Stimulated activated CD4-positive, alpha-beta T cell treated with anti-CD3 and anti-CD28 coated beads, Interleukin-15, amount 100 ng/mL, for 1 hour (primary cell): ENCODE measurements at places on chromosomes 4 and X.

GRCh38 chr4:42555828-42556227 is 101.1 kb downstream of the ATP8A1 start:
- no peak for DNase-seq

- no peak for DNase-seq
These were observed 2.0 kb downstream of the C4orf51 start for GRCh38 chr4:145681956-145682355.

- DNase-seq: no peak
These were observed 198.7 kb downstream of the QDPR start for GRCh38 chr4:17313194-17313593.

DNA sequence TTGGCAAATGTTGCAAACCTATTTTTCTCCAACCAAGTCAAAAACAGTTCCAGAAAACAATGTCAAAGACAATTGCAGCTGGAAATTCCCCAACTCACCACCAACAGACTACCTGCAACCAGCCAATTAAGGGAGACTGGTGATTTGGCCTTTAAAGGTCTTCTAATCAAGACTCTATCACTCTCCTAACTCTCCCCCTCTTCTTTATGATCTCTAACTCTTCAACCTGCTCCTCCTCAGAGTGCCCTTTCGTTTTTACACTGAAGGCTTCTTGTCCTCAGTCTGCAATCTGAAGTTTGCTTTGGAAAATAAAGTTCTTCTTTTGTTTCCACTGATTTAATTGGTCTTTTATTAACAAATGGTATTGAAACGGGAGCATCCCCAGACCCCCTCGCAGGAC is 203.9 kb downstream of the TECRL start:
- DNase-seq: no peak

DNA sequence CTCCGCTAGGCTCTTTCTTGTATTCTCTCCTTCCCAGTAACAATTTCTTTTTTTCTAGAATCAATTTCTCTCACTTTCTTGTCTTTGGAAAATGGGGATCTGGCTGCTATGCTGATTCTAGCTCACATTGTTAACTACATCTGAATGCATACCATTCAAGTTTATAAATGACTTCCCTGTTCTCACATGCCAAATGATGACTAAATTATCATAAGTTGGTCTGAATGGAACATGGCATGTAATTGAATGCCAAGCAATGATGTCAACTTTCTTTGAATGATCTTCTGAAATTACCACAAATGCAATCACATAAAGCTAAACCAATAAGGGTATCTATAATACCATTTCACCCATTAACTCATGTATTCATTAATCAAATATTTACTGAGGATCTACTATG is 2.7 kb upstream of the ITM2A start:
- DNase-seq: no peak

- DNase-seq: no peak
These were observed 20.4 kb downstream of the PIN4 start for GRCh38 chrX:72201836-72202536.

DNA sequence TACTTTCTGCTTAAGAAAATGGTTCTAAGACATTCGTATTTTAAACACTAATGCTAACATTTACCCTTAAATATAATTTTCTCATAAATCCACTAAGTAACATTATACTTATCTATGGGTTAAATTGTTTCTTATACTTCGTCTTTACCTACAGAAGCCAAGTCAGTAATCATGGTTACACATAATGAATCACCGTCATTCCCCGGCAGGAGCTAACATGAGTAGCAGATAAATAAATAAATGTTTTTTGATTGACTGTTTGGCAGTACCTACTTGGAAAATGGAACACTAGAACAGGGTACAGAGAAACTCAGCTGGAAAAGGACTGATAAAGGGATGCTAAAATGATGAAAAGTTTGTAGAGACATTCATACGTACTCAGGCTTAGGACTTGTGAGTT is 430.4 kb downstream of the ACTRT1 start:
- DNase-seq: no peak

DNA sequence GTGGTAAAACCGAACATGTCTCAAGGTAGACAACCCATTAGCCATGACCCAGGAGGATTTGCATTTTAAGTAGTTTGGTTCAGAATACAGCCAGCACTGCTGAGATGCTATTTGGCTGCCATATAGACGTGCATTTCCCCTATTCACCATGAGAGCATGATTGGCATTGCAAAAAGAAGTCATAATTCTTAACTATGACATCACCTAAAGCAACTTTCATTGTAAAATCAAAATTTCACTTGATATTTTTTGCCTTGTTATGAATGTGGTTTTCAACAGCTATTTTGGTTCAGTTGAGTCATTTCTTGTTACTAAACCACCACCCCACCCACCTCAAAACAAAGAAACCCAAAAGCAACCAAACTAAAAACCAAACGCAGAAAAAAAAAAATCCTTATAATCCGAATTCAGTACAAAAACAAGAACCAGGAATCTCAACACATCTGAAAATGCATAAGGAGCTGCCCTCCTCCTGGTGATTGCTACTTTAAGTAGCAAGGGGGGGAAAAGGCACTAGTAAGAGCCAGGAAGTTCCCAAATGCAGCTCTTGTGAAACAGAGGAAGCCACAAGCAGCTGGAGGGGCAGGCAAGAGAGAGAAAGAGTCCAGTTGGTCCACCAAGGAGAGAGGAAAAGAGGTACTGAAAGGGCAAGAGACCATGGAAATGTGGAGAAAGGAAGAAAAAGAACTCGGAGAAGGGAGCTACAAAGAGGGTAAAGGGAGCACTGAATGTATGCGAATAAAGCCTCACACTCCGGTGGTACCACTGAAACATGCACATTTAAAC is 3.1 kb downstream of the SLITRK4 start:
- no peak for DNase-seq
